ENCODE measurements at places on chromosomes 3 and 15. TPM values are rescaled to one million over a fixed set of nuclear protein-coding genes. Genes with fewer than 3 reads are reported as not detected.

IL5RA gene
- total RNA-seq, result 0.49 TPM

ARRDC4 gene
- total RNA-seq, result 48.2 TPM

GOLGA8M gene
- 16.0 TPM for total RNA-seq

APBA2 gene
- 3.5 TPM for total RNA-seq

SI gene
- not detected for total RNA-seq

CMTM7 gene
- total RNA-seq, result 19.5 TPM

CTXN2 gene
- total RNA-seq, result not detected

TM4SF1 gene
- total RNA-seq, result 149 TPM

UBA3 gene
- 52.8 TPM for total RNA-seq

CACNA2D2 gene
- total RNA-seq, result 1.8 TPM

IL17RD gene
- total RNA-seq, result 14.8 TPM

BCL6 gene
- total RNA-seq, result 188 TPM

CHRFAM7A gene
- total RNA-seq, result 4.7 TPM

Data from sciatic nerve (tissue), 2 donors.